Amygdala (tissue), 56 donors: ENCODE measurements at places on chromosomes 2 and 18.

DNA sequence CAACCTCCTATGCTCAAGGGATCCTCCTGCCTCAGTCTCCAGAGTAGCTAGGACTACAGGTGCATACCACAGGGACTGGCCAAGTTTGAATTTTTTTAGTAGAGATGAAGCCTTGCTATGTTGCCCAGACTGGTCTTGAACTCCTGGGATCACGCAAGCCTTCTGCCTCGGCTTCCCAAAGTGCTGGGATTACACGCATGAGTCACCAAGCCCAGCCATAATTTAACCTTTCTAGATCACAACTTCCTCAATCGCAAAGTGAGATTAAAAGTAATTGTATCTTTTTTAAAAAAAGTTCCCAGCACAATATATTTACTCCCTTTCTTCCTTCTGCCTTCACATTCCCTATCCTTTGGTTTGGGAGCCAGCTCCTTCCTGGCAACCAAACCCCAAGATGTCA lies 5.8 kb upstream of the PPP1CB start:
- no peak for DNase-seq

DNA sequence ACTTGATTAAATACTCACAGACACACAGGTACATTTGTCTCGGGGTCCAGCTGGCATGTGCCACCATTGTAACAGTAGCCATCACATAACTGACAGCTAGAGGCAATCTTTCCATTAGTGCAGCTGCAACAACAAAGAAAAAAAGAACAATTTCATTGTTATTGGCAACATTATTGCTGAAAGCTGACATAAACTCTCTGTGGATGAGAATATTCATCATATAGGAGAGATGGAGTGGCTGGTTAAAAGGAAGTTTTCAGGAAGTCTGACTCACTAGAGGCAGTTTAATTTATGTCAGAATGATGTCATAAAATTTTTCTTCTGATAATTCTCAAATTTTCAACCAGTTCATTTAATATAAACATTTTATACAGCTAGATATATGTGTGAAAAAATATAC lies 1490.0 kb upstream of the NXPH2 start:
- DNase-seq: no peak

DNA sequence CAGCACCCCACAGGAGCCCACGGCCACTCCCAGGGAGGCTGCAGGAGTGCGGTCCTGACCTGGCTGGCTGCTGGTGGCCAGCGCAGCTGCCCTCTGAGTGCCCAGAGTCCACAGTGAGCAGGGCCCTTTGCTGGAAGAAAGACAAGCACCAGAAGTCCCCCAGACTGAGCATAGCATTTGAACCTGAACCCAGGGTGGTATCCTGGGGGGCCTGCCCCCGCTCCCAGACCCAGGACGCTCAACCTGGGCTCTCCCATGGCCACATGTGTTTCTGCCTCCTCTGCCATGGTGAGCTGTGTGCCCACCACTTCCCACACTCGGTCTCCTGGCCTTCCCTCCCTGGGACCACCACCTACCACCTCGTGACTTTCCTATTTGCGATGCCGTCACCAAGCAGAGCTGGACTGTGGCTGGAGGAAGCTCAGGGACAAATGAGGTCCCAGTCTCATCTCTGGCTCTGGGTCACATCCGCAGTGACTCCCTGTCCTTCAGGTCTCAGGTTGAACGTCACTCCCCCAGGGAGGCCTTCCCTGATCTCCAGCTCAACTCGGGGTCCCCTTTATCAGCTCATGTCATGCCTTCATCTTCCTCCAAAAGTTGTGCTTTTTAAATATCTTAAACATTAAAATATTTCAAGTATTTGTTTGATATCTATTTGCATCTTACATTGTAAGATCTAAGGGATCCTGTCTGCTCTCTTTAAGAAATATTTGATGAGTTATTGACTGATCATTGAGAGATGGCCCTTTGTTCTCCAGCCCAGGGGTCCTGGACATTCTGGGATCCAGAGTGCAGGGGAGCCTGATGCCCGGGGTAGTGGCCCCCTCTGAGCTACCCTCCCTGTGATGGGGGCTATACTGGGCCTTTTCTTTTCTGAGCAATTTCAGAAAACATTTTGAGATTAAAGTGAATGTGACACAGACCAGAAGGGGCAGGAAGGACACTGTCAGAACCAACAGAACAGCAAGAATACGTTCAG lies 16.4 kb upstream of the GPR55 start:
- DNase-seq: no peak

DNA sequence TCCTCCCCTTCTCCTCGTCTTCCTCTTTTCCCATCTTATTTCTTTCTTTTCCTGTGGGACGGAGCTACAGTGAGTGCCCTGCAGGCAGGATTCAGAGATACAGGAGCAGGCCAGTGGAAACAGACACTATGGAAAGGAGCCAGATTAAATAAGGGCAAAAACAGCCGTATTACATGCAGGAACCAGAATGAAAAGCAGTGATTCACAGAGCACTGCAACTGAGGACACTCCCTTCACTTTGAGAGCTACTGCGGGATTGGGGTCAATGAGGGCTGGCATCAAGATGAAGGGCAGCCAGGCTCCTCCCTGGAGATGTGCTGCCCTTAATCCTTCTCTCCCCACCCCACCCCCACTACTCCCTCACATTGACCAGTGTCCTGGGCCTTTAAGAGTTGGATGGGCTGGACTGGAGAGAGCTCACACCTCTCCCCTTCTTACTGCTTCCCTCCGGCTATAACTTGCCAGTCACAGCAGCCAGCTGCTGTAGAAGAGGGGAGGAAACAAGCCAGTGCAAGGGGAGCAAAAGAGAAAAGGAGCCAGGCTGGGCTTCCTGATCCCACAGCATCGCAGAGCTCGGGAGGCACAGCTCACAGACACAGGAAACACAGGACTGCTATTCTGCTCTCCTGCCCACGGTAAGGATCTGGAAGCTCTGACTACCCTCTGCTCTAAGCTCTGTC lies at the start of gene PLCD4:
Gene PLCD4, plus strand, starts transcription at position 464 of the 680 bp plus-strand sequence. CDS start 7,841 bp downstream, outside the sequence.
- no peak for DNase-seq

DNA sequence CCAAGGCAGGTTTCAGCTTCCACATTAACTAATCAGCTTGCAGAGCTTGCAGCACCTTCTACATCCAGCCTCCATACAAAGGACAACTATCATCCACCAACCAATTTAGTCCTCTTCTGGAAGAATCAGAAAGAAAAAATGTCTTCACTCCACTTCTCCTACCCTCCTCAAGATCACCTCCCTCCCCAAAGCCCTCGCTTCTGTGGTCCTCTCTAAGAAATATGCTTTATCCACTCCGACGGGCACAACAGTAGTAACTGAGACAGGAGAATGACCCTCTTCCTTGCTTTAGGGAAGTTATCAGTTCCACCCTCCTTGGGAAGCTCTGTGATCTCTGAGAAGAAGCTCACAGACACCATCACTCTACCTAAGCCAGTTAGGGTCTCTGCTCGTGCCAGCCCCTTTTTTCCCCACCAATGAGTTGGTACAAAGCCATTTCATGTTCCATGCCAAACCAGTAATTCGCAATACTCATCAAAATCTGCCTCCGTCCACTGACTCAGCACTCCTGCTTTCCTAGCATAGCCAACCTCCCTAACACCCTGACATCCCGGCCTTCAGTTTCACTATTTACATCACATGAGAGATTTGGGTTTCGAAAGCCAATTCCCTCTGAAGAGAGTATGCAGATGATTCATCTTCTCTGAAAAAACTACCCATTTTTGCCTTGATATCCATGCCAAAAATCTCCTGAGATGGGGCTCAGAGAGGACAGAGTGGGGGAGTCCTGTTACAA lies 114.1 kb upstream of the PKDCC start:
- no peak for DNase-seq

DNA sequence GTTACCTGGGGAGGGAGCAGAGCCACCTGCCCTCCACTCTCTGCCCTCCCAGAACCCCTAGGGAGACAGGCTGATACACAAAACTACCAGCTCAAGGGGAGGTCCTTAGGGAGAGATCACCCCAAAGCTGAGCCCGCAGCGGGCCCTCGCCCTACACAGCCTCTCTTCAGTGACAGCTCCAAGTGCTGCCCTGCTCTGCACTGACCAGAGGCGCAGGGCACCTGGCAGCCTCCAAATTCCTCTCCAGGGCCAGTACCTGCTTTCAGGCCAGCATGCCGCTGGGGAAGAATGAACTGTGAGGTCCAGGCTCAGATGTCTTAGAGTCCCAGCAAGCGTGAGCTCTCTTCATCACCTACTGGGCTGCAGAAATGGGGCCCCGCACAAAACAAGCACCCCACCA lies 11.3 kb upstream of the SH3BP4 start:
- DNase-seq: no peak

GRCh38 chr2:182245963-182246362 lies 180.9 kb downstream of the PDE1A start:
- no peak for DNase-seq

- DNase-seq: no peak
These were observed 33.5 kb upstream of the CACNB4 start for GRCh38 chr2:152132306-152132705.

DNA sequence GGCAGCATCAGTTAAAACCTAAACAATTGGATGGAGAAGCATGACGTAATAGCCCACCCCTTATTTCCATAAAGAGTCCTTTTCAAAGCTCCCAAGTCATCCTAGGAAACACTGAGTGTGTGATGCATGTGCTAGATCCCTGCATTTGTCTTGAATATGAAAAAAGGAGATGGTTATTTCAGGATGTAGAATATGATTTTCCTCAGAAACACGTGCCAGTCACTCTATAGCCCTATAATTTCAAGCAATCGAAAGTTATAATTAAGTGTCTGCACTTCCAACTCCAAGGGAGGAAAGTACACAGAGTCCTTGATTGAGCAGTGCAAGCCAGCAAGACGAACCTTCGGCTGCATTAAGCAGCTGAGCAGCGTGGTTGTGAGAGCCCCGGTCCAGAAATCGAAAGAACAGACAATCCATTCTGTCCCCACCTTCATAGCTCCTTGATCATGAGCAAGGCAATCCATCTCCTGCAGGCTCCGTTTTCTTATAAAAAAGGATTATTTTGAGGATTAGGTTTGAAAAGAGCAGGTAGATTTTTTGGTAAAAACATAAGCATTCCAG lies 287.7 kb downstream of the FBXO15 start:
- no peak for DNase-seq

- no peak for DNase-seq
These were observed 123.5 kb upstream of the HS6ST1 start for GRCh38 chr2:128442053-128442751.

DNA sequence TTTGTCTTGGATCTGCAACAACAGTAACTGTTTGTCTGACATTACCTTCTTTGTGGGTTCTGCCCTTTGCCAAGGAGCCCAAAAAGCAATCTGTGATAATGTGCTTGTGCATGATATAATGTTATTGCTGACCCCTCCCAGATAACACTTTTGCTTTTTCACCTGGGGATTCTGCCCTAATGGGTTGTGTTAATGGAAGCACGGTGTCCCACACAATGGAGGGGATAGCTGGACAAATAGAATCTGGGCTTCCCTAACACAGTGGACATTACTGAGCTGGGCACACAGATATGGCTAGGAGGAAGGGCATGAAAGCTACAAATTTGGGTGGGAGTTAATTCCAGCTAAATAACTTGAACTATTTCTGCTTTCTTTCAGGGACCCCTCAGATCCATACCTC lies 20.6 kb downstream of the PLB1 start:
- no peak for DNase-seq

GRCh38 chr2:148725564-148725963 lies 81.0 kb downstream of the EPC2 start:
- DNase-seq: no peak

GRCh38 chr18:36325846-36326245 lies 28.3 kb downstream of the FHOD3 start:
- DNase-seq: no peak

DNA sequence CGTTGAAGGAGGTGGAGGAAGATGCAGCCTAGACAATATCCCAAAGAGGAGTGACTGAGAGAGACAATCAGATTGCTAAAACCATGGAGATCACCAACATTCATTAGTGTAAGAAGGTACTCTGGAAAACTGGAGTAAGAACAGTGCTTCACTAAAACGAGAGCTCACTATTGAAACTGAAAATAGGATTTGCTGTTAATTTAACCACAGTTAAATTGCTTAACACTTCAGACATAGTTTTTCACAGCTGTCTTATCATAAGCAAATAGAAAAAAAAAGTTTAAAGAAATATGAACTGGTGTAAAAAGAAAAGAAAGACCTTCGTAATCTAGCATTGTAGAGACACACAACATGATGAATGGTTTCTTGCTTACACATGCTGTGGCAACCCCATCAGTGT lies 1049.8 kb upstream of the CHAC2 start:
- no peak for DNase-seq

GRCh38 chr2:53941749-53942148 lies 29.0 kb downstream of the PSME4 start:
- DNase-seq: no peak
